Effector CD4-positive, alpha-beta T cell (primary cell): ENCODE measurements at places on chromosomes 3 and 15.

DNA sequence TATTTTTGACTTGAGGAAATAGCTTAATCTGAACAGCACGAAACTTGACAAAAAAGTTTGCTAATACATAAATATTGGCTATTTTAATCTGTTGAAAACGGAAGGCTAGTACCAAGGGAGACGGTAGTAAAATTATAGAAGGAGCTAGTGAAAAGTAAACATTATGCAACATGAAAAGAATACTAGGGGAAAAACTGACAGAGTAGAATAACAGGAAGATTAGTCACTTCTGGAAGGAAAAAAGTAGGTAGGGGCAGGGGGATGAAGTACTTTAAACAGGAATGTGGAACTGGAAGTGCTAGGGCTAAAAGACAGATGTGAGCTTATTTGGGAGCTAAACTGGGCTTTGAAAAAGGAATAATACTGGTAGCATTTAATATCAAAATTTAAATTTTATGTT, 60.1 kb downstream of the MBNL1 start:
- DNase-seq = no peak

- no peak for DNase-seq
These were observed 278.2 kb downstream of the GABRG3 start for GRCh38 chr15:27249046-27249759.

GRCh38 chr3:23959135-23959900, 14.2 kb downstream of the NR1D2 start:
- DNase-seq = no peak

DNA sequence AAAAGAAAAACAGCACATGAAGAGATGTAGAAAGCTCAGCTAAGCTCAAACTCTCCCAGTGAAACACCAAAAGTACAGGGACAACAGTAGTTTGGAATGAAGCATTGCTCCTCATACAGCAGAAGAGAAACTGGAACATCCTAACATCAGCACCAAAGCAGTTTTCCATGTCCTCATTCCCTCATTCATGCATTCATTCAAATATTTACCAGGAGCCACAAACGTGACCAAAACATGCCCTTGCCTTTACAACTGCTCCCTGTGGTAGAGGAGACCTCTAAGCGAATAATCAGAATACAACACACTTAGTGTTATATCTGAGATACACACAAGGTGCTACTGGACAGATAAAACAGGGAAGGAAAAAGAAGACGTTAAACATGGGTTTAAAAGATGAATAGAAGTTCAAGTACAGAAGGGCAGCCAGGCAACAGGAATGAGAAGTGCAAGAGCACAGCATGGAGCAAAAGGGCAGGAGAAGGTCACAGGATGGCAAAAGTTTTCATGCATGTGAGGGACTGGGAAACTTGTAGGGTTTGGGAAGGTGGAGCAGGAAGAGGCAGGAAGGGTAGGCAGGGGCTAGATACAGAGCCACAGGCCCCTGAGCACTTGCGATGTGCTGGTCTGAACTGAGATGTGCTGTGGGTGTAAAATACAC, 58.5 kb upstream of the LMCD1 start:
- DNase-seq = no peak

- no peak for DNase-seq
These were observed 102.9 kb downstream of the CACNA1D start for GRCh38 chr3:53597136-53597915.

DNA sequence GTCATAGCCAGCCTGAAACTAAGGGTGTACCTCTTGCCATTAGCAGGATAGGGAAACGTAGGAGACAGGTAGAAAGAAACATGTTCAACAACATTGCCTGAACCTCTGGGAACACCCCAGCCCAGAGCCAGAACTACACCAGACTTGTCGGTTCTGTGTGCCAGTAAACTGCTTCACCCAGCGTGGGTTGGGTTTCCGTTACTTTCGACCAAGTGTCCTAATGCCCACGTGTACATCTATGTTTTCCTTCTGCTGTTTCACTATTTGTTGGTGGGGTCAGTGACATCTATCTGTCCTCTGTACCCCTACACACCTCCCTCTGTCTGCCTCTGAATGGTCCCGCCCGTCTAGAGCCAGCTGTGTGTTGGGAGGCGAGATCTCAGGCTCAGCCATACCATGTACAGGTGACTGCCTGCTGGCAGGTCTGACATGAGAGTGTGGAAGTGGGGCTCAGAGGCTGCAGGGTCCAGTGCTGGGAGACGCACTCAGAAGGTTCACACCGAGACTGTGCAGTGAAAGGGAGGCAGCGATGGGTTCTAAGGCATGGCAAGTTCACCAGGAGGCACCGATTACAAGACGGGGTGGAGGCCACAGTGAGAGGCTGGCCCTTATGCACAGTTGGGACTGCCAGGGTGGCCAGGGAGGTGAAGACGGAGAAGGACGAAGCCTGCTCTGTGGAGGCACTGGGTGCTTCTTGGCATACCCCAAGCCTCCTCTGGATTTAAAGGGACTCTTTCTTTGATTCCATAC, 36.4 kb downstream of the SSUH2 start:
- DNase-seq = no peak

GRCh38 chr3:43423142-43423541, 136.8 kb downstream of the SNRK start:
- no peak for DNase-seq

DNA sequence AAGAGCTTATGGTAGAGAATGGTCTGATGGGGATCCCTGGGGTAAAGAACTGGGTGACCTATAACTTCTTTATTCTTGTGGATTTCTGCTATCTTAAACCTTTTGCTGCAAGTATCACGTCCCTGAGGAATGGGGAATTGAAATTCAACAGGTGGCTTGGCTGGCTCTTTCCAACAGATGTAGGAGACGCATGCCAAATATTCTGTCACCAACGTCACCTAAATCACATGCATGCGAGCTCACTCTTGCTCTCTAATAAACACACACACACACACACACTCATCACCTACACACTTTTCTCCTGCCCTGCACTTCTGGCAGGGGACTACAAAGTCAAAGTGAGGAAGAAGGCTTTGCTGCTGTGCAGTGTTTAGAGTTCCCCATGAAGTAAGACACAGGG, 145.8 kb upstream of the NECTIN3 start:
- DNase-seq = no peak

DNA sequence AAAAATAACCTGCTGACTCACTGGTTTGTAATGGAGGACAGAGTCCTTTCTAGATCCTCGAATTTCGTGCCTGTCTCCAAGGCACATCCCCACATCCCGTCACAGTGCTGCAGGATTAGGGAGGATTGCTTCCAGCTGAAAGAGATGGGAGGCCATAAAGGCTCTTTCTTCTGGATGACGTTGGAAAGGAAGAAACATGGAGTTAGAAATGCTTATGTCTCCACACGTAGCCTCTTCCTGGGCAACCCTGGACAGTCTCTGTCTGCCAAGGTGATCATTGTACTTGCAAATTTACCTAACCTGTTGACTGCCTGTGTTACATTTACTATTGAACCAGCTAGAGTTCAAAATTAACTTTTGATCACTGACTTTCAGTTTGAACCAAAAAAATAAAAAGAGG, 27.6 kb upstream of the VILL start:
- DNase-seq = no peak

DNA sequence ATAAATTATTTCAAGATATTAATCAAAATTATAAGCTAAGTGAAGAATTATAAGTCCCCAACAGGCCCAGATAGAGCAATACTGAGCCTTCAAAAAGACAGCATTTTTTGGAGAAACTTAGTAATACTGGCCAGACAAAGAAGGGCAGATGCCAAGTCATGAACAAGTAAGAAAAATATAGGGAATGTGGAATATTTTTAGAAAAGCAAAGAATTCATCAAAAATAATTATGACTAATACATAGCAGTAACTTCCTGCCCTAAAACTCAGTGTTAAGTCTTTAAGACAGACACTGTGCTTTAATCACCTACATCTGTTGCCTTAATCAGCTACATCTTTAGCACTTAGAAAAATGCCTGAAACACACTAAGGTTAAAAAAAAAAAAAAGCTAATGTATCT, 31.2 kb downstream of the DPH6 start:
- no peak for DNase-seq

- no peak for DNase-seq
These were observed 24.3 kb upstream of the GADL1 start for GRCh38 chr3:30918761-30919160.

GRCh38 chr3:132399054-132399929, 18.0 kb upstream of the DNAJC13 start:
- DNase-seq = no peak

- DNase-seq = no peak
These were observed 199.6 kb upstream of the CBLB start for GRCh38 chr3:106068381-106068780.

- DNase-seq = no peak
These were observed 3.0 kb upstream of the ANO10 start for GRCh38 chr3:43624619-43625305.

- DNase-seq = no peak
These were observed 64.4 kb upstream of the IGF1R start for GRCh38 chr15:98583771-98584430.

DNA sequence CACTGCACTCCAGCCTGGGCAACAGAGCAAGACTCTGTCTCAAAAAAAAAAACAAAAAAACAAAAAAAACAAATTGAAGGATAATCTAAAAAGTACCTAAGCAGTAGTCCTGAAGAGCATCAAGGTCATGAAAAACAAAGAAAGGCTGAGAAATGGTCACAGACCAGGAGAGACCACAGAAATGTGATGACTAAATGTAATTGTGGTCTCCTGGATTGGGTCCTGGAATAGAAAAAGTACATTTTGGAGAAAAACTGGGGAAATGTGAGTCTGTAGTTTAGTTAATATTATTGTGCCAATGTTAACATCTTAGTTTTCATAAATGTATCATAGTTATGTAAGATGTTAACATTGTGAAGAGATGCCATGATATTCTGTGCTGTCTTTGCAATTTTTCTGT, 267.5 kb upstream of the NR2E3 start:
- no peak for DNase-seq

GRCh38 chr3:120841264-120841663, 66.7 kb upstream of the STXBP5L start:
- DNase-seq = no peak

DNA sequence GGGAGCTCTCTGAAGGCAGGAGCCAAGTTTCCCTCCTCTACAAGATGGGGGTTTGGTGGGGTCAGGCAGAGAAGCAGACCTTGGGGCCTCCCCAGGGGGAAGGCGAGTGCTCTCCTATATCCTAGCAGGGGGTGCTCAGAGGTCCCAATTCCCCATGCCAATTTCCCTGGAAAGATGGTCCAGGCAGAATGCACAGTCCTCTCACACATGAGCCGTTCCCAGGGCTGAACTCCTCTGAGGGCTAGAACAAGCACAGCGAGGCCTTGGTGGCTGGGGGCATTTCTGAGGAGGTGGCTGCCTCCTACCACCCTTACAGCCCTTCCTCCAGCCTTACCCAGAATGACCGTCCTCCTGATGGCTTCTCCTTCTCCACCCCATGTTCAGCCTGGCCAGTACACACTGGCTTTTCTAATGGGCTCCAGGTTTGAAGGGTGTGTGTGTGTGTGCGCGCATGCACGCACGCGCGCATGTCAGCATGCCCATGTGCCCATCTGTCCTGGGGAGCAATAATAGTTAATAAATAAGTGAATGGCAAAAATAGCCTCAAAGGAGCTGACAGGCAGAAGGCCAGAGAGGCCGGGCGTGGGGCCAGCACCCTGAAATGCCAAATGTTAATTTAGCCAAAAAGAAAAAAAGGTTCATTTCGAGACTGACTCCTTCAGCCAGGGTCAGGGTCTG, 24.4 kb downstream of the ADCY5 start:
- no peak for DNase-seq

- no peak for DNase-seq
These were observed 88.6 kb upstream of the MEX3B start for GRCh38 chr15:82134461-82134860.

GRCh38 chr3:42491881-42492507, 10.4 kb upstream of the VIPR1 start:
- no peak for DNase-seq

GRCh38 chr15:60800299-60801072, 321.5 kb upstream of the ICE2 start:
- DNase-seq = no peak

DNA sequence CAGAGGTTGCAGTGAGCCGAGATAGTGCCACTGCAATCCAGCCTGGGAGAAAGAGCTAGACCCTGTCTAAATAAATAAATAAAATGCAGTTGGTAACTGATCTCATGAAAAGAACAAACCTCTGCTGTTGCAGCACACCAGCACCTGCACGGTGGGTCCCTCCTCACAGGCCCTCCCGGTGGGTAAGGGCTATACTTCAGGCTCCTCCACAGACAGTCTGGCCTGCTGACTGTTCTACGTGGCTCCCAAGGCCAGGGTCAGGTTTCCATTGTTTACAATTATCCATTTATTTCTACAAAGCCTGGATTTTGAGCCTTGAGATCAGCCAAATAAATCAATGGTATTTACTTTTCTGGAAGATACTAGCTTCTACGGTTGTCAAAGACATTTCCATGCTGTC, 5.1 kb upstream of the APBA2 start:
- no peak for DNase-seq

DNA sequence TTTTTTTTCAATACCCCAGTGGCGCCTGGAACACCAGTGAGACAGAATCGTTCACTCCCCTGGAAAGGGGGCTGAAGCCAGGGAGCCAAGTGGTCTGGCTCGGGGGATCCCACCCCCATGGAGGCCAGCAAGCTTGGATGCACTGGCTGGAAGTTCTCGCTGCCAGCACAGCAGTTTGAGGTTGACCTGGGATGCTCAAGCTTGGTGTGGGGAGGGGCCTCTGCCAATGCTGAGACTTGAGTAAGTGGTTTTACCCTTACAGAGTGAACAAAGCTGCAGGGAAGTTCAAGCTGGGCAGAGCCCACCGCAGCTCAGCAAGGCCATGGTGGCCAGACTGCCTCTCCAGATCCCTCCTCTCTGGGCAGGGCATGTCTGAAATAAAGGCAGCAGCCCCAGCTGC, 276.2 kb upstream of the CNTN6 start:
- no peak for DNase-seq

DNA sequence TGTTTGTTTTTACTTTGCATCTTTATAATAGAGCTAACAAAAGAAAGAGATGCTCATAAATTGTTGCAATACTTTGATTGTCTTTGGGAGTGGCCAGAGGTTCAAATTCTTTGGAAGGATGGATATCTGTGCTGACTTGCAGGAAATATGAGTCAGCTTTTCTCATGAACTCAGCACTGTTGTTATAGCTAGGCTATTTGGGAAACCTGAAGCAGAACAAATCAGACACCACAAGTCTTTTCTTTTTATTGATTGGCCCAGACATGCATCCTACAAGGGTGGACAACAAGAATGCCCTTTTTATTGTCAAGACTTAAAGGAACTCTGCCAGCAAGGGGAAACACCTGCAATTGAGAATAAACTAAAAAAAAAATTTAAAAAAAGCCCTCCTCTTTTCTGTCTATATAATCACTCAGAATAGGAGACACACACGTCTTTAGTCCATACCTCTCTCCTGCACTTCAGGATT, 4.6 kb upstream of the DENND4A start:
- no peak for DNase-seq

GRCh38 chr3:136653628-136654027, 98.5 kb downstream of the STAG1 start:
- no peak for DNase-seq

- no peak for DNase-seq
These were observed 51.1 kb downstream of the STRIT1 start for GRCh38 chr3:155242342-155242741.

GRCh38 chr3:74562558-74563269, 51.7 kb downstream of the CNTN3 start:
- DNase-seq = no peak
